ENCODE measurements at places on chromosomes 7 and 10.

DNA sequence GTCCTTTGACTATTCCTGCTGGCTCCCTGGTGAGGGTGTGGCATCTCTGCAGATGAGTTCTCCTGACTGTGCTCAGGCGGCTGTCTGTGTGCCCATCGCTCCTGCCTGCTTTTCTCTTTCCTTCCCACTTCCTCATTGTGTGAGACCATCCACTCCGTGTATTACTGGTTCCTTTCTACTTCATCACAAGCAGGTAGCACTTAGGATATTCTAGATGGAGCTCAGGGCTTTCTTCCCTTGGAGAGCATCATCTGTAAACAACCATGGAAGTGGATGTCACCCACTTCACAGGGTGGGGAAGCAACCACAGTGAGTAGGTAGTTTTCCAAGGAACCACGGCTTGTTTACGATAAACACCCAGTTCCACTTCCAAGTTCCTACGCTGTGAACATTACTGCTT lies 15.7 kb downstream of the DNAJB6 start:
- H3K4me3 ChIP-seq, result no peak overlapping the region
- no peak overlapping the region for H3K27ac ChIP-seq
- no peaks in the 10 kb centered on the region for H3K36me3 ChIP-seq
- no peak for DNase-seq
- H3K4me1 ChIP-seq, result peaks cover 36% of the 10 kb centered on the region

- H3K27me3 ChIP-seq, result no peaks in the 10 kb centered on the region
- no peaks in the 10 kb centered on the region for H3K4me1 ChIP-seq
- no peak overlapping the region for H3K4me3 ChIP-seq
- DNase-seq, result no peak
These were observed 117.4 kb upstream of the GNAI1 start for GRCh38 chr7:80017101-80017698.

- H3K27ac ChIP-seq, result no peak within 1 kb of the TSS
- no peak within 1 kb of the TSS for H3K4me3 ChIP-seq
- H3K4me1 ChIP-seq, result peaks cover 3% of the 10 kb centered on the region
- H3K27me3 ChIP-seq, result no peaks in the 10 kb centered on the region
- H3K36me3 ChIP-seq, result no peaks in the 10 kb centered on the region
These were observed at the start of gene CLDN4 for GRCh38 chr7:73830681-73831583. TSS of gene CLDN4 (plus strand) at chr7:73830996. CDS start at chr7:73831202, 206 bp downstream.

GRCh38 chr10:67818323-67818722 lies 19.7 kb downstream of the DNAJC12 start:
- H3K4me3 ChIP-seq, result no peak overlapping the region
- no peak for DNase-seq
- no peaks in the 10 kb centered on the region for H3K36me3 ChIP-seq
- H3K4me1 ChIP-seq, result no peaks in the 10 kb centered on the region
- no peaks in the 10 kb centered on the region for H3K27me3 ChIP-seq

DNA sequence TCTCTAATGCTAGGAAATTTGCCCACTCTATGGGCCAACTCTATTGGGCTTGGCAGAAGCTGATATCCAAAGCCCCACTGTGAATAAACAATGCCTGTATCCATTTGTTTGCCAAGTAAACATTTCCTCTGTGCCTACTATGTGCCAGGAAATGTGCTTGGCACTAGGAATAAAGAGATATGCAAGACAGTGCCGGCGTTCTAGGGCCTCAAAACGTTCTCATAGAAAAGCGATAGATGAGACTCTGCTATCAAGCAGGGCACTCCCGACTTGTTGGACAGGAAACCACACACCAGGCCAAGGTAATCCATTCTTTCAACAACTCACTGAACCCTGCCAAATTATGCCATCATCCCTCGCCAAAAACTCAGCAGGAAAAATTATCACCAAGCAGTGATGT lies 196.7 kb downstream of the IPMK start:
- no peak overlapping the region for H3K27ac ChIP-seq
- no peak for DNase-seq
- no peaks in the 10 kb centered on the region for H3K27me3 ChIP-seq
- H3K4me3 ChIP-seq, result no peak overlapping the region

DNA sequence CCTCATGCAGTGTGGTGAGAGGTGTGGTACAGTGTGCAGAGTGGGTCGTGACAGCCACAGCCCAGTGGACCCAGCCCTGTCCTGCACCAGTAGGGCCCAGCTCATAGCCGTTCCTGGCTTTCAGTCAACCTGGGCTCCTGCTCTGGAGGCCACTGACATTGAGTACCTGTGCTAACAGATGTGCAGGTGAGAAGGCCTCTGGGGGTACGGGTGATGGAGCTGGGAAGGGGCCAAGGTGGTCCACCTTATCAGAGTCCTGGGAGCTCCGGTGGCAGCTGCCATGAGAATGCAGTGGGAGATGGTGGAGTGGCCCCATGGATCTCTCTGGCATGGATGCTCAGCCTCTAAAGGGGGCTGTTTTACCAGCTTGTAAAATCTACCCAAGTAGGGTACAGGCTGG lies 6.1 kb upstream of the TBRG4 start:
- DNase-seq, result no peak
- H3K4me1 ChIP-seq, result no peaks in the 10 kb centered on the region
- H3K27me3 ChIP-seq, result no peaks in the 10 kb centered on the region
- no peak overlapping the region for H3K4me3 ChIP-seq
- H3K27ac ChIP-seq, result no peak overlapping the region

GRCh38 chr7:134452419-134452838 lies 6.5 kb downstream of the AKR1B1 start:
- peaks cover 15% of the 10 kb centered on the region for H3K4me1 ChIP-seq
- H3K36me3 ChIP-seq, result peaks cover 37% of the 10 kb centered on the region
- no peak overlapping the region for H3K4me3 ChIP-seq
- no peak overlapping the region for H3K27ac ChIP-seq

- H3K4me1 ChIP-seq, result no peaks in the 10 kb centered on the region
- no peak overlapping the region for H3K4me3 ChIP-seq
- H3K27ac ChIP-seq, result no peak overlapping the region
These were observed 212.7 kb downstream of the ADK start for GRCh38 chr10:74363727-74364126.

All from thoracic aorta (tissue), 2 donors.